ENCODE measurements at places on chromosomes 6 and 20.

DNA sequence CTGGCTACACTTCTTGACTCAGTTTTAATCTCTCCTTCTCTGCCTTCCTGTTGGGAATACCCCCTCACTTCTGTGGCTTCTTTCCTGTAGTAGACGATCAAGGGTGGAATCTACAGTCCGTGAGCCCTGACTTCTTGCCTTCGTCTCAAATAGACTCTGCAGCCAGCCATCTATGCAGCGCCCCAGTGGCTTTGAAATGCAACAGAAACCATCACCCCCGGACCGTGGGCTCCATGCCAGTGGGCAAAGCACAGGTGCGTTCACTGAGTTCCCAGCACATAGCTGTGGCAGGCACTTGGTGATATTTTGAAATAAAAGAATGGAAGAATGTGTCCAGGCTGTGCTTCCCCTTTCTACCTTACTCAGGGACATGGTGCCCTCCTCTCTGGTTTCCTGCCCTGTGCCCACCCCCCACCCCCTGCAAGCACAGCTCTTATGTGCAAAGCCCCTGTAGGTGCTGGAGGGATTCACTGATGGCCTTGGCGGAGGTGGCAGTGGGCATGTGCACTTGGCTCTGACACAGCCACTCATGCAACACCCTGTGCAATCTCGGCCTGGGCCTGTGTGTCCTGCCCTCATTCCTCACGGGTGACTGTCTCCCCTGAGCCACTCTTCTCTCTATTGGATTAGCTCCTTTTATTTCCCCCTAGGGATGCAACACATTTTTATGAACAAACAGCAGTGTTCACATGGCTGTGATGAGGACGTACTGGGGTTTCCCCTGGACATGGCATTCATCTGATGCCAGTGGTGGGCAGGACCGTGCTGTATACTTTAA, 5.5 kb upstream of the CDSN start:
- no peak for DNase-seq

- no peak for DNase-seq
Measured at GRCh38 chr6:69868961-69869360, 2.6 kb downstream of the COL19A1 start.

DNA sequence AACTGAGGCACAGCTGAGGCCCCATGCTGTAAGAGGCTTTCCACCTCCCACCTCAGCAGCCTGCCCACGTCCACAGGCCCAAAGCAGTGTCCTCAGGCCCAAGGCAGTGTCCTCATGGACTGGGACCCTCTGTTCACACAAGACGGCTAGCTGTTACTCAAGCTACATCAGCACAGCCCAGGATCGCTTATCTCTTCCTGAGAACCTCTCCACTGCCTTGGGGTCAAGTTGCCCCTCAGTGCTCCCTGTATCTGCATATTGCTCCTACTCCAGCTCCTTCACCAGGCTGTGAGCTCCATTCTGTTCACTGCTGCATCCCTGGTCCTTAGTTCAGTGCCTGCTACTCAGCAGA, 208.8 kb upstream of the TAB2 start:
- DNase-seq, result no peak

GRCh38 chr20:41247523-41248367, 69.8 kb downstream of the ZHX3 start:
- no peak for DNase-seq

GRCh38 chr6:16166871-16167608, 38.2 kb downstream of the MYLIP start:
- no peak for DNase-seq

DNA sequence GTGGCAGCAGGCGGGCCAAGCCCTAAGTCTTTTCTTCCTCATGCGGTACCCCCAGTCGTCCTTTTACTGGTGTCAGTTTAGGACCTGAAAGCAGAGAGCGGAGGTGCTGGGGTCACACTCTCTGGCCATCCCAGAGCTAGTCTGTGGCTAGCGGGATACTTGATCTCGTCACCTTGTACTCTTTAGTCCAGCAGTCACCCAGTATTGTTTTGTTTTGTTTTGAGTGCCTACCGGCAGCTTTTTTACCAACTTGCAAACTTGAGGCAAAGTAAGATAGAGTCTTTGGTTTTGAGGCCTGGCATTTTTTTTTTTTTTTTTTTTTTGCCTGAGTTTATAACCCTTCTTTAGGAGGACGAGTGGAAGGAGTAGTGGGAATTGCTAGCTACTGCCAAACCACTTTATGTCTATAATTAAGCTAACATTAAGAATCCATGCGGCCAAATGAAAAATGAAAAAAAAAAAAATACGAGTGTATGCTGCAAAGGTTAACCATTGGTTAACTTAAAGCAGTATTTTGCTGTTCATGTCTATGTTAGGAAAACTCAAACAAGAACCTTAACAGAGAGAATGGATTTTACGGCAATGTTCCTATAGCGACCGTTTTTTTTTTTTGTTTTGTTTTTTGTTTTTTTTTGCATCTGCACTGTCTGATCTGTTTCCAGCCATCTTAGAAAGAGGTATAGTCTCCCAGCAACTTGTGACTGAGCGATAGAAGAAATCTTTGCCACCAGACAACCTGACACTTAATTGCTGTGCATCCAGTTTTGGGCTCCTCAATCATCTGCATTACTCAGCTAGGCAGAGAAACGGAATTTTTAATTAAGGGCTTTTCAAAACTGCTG, 56.9 kb downstream of the FAM217A start:
- DNase-seq, result no peak

DNA sequence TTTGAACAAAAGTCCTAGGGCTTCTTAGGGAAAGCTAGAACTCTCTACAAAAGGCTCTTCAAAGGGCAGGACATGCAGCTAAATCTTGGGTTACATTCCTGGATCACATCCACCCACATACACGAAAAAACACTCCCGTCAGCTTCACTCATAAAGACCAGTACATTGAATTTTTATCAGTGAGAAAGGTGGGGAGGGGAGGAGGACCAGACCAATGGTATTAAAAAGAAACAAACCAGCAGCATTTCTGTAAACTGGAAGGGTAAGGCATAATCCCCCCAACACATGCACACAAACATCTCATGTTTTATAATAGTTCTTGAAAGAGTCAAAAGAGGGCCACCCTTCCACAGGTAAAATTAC, 31.6 kb downstream of the MYLK4 start:
- no peak for DNase-seq

- DNase-seq, result no peak
Measured at GRCh38 chr6:137953761-137954160, 86.7 kb downstream of the TNFAIP3 start.

DNA sequence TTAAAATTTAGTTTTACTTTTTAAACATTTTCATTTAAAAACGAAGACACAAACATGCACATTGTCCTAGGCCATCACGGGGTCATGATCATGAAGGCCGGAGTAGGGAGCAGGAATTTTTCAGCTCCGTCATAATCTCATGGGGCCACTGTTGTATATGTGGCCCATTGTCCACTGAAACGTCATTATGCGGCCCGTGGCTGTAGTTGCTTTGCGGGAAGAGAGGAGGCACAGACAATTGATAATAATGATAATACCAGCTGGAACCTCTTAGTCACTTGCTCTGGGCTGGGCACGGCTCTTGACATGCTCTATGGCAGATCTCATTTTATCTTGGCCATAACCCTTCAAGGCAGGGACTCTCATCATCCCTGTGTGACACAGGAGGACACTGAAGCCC, 56.5 kb upstream of the FNDC1 start:
- no peak for DNase-seq

DNA sequence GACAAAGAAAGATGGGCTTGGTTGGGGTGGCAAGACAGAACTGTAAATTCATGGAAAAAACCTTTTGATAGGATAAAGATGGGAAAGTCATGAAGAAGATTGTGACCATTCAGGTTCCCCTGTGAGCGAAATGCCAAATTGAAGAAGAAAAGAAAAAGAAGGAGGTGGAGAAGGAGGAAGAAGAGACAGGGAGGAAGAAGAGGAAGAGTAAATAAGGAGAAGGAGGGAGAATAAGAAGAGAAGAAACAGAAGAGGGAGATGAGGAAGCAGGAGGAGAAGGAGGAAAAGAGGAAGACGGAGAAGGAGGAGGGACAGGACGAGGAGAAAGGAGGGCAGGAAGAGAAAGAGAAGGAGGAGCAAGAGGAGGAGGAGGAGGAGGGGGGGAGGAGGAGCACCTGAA, 199.8 kb downstream of the SLC24A3 start:
- DNase-seq, result no peak

DNA sequence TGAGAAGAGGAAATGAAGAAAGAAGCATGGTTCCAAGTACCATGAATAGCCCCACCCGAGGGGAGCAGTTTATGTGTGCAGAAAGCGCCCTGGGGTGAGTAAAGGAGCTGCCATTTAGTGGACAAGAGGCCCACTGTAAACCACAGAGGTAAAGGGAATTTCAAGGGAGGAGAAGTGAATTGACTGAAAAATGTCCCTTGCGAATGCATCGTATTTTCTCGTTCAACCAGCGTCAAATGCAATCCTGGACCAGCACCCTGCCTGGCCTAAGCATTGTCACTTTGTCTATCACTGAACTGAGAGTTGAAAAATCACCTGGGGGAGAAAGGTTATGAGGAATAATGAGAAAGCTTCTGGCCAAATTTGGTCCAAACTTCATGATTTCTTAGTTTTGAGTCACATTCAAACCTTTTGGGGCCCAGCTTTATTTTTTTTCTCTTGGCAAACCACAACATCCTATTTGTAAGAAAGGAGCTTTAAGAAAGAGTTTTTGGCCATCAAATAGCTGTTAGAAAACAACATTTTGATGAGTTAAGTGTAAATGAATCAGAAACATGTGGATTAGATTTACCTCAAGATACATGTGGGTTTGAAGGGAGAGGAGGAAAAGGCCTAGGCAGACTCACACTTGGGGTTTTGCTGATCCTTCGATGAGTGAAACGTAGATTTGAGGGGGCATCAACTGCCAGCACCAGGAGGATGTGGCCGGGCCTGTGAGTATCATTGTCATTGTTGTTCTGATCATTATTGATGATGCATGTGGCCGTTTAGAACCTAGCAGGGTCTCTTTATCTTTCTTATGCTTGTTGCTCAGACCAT, 214.0 kb downstream of the CLIC5 start:
- DNase-seq, result peak; percentile 59

DNA sequence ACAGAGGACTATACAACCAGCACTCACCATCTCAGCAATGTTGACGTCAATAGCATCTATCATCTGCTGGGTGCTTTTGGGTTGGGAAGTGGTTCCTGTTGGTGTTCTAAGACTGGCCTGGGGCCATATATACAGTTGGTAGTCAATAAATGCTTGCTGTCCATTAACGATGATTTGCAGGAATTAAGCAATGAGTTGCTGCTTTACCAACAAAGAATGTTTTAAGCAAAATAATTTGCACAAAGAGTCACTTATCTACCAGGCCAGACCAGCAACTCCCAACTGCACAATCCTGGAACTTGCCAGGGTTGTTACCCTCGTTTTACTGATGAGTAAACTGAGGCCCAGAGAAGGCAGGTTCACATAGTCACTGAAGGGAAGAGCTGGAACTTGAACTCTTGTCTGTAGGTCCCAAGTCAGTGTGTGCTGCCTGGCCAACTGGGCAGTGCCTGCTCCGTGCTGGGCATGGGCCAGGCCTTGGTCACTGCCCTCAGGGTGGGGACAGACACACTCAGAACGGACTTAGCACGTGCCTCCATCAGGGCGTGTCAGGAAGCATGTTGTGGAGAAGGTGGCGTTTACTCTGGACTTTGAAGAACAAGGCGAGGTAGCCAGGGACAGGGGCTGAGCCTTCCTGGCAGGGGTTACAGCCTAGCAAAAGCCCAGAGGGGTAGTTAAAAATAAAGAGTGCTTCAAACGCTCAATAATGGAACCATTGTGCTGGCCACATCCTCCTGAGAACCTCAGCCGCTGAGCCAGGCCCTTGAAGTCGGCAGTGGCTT, 2.5 kb upstream of the SRC start:
- no peak for DNase-seq

- no peak for DNase-seq
Measured at GRCh38 chr6:80464901-80465300, 358.4 kb downstream of the BCKDHB start.
